Endothelial cell (in vitro differentiated cells): ENCODE measurements at places on chromosomes 13 and 19.

DNA sequence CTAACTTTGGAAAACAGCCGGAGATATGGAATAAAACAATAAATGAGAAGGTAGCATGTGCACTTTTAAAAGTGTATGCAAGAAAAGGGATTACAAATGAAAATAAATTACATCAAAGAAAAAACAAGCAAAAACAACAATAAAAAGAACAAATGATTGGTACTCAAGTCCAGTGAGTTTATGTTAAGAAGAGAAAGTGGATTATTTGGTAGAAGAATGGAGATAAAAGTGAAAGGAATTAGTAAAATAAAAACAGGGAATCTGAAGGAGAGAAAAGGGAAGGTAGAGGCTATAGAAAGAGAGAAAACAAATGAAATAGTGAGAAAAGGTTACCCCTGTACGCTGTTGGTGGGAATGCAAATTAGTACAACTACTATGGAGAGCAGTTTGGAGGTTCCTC, 28.6 kb upstream of the KLF12 start:
- DNase-seq = no peak

- no peak for DNase-seq
These were observed 1193.6 kb downstream of the UQCRFS1 start for GRCh38 chr19:28019371-28019770.

DNA sequence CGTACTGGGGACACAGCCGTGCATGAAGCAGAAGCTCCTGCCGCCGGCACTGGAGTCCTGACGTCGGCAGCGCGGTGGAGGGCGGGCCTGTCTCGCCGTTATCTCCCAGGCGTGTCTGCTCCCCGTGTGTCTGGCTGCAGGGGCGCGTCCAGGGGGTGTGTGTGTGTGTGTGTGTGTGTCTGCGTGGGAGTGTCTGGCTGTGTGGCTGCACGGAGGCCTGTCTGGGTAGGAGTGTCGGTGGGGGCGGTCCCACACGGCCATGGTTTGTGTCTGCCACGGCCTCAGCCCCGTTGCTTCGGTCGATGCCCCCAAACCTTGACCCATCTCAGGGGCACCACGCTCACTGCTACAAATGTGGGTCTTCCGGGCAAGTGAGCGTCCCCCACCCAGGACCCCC, 18.3 kb downstream of the ARID3A start:
- no peak for DNase-seq

DNA sequence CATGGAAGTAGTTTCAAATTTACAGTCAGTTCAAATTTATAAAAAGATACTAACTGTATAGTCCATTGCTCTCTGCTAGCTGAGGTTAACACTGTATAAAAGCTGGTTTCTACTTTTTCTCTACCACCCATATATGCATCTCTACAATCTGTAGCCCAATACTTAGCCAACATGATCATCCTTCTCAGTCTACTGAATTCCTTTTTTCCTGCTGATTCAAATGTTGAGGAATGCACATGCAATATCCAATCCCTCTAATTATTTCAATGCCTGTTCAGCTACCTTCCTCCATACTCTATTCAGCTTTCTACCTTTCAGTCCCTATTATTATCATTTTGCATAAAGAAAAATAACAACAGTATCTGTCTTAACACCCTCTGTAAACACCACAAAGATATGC, 15.6 kb downstream of the KPNA3 start:
- DNase-seq = no peak

- no peak for DNase-seq
These were observed 125.5 kb downstream of the POSTN start for GRCh38 chr13:37473035-37473434.

DNA sequence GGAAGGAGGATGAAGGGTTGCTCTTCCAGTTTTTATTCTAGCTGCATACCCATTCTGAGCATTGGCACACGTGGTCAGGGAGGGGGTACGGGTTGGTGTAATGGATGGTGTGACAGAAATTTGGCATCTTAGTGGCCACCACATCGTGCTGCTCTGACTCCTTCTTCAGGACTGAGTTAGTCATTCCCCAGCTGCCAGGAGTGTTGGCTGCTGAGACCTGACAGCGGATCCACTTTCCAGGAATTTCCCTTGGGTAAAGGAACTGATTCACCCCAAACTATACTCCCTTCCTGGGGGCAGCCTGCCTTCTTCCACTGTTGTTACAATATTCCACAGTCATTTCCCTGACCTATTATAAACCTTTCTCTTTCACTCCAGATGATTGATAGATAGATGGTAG, 595.5 kb upstream of the KLHL1 start:
- DNase-seq = no peak

DNA sequence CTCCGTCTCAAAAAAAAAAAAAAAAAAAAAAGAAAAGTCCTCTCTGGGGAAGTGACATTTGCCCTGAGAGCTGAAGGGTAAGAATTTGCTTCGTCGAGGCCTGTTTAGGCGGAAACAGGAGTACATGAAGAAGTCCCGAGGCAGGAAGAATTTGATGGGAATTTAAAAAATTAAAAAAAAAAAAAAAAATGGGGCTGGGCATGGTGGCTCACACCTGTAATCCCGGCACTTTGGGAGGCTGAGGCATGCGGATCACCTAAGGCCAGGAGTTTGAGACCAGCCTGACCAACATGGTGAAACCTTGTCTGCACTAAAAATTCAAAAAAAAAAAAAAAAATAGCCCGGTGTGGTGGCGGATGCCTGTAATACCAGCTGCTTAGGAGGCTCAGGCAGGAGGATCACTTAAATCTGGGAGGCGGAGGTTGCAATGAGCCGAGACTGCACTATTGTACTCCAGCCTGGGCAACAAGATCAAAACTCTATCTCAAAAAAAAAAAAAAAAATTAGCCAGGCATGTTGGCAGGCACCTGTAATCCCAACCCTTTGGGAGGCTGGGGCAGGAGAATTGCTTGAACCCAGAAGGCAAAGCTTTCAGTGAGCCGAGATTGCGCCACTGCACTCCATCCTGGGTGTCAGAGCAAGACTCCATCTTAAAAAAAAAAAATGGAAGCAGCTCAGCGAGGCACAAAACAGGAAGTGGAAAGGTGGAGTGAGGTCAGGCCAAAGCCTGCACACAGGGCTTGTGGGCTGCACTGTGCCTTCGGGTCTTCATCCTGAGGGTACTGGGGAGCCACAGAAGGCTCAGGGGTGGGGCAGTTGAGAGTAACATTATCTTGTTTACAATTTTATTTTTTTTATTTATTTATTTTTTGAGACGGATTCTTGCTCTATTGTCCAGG, 4.9 kb downstream of the BAX start:
- no peak for DNase-seq

- DNase-seq = peak; percentile 32
These were observed 347.2 kb downstream of the ZNF536 start for GRCh38 chr19:30719189-30719998.

GRCh38 chr19:13825489-13826441, 30.5 kb downstream of the ZSWIM4 start:
- no peak for DNase-seq

DNA sequence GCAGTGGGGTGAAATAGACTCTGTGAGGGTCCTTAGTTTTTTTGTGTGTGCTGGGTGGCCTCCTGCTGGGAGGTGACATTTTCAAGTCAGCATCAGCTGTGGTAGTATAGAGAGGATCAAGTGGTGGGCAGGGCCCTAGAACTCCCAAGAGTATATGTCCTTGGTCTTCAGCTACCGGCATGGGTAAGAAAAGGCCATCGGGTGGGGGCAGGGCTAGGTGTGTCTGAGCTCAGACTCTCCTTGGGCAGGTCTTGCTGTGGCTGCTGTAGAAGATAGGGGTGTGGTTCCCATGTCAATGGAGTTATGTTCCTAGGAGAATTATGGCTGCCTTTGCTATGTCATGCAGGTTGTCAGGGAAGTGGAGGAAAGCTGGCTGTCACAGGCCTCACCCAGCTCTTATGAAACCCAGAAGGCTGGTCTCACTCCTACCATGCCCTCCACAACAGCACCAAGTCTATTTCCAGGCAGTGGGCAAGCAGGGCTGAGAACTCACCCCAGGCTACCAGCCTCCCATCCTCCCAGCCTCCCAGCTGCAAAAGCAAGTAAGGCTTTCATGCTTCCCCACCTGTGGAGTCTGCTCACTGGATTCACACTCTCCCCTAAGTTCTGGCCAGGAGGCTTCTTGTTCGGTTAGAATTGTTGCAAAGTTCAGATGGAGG, 130.6 kb upstream of the SOX1 start:
- no peak for DNase-seq

- no peak for DNase-seq
These were observed 1750.7 kb upstream of the PCDH20 start for GRCh38 chr13:63166345-63166744.

DNA sequence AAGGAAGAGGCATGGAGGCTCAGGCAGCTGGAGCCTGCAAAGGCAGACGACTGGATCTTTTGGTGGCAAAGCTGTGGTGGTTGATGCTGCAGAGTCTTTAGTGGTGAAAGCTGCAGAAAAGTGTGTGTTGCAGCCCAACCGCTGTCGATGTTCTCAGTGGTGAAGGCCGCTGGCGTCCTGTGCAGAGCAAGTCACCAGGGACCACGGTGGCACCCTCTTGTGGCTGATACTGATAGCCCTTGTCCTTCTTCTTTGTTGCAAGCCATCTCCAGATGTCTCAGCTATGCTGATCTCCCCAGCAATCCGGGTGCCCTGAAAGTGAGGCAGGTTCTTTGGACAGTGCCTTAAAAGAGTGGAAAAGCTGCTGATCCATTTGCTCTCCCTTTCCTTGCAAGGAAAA, 610.9 kb upstream of the PCDH9 start:
- DNase-seq = no peak

DNA sequence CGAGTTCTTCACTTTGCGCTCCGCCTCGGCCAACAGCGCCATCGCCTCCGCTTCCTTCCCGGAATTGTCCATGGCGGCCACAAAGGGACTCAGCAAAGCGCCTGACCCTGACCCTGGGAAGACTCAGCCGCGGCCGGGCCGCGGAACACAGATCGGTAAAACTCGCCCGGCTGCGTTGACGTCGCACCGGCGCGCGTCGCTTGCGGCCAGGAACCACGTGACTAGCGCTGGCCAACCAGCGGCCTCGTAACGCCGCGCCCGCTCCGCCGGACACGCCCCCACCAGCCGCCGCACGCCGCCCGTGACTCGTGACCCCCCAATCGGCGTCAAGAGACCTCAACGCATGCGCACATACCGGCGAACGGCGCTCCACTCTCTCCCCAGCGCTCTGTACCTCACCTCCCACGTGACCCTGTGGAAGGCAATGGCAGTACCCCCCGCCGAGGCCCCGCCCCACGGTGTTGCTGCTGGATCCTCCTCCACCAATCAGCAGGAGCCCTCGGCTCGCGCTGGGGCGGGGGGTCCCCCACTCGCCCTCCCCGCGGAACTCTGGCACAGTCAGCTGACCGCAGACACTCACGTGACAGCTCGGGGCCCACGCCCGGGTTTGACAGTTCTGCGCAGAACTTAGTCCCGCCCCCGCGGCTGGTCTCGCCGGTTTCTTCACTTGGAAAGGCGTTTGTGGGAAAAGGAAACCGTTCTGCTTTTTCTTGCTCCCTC, at the start of gene NAPA:
TSS of gene NAPA (minus strand) at position 195 of the 720 bp plus-strand sequence. CDS start at position 72, 123 bp downstream.
- DNase-seq = peak; percentile 100

DNA sequence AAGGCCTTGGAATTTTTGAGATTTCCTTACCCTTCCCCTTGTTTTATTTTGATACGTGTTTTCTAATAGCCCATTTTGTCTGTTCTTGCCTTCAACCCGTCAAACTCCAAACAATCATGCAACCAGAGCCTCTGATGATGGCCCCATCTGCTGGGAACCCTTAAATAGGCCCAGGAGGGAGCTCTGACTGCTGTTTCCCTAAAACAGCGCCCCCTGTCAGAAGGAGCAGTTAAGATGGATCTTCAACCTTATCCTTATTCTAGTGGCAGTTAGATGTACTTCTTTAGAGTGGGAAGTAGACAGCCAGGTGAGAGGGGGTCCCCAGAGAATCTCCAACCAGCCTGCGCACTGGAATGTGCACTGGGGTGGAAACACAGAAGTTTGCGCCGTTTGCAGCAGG, 1031.0 kb upstream of the PCDH9 start:
- no peak for DNase-seq

GRCh38 chr13:75321084-75321483, 160.9 kb downstream of the TBC1D4 start:
- no peak for DNase-seq

- DNase-seq = no peak
These were observed 141.0 kb downstream of the RFC3 start for GRCh38 chr13:33958964-33959363.

- peak; percentile 37 for DNase-seq
These were observed 1.6 kb downstream of the DACT3 start for GRCh38 chr19:46659151-46660007.

- DNase-seq = no peak
These were observed 19.2 kb upstream of the LATS2 start for GRCh38 chr13:21080593-21080891.

DNA sequence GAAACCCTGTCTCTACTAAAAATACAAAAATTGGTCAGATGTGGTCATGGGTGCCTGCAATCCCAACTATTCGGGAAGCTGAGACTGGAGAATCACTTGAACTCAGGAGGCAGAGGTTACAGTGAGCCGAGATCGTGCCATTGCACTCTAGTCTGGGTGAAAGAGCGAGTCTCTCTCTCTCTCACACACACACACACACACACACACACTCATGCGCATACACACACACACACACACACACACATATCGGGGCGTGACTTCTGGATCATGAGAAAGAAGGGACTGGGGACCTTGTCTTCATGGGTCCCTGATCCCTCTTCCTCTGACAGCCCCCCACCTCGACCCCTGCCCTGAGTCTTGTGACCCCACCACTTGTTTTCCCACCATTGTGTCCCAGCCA, 11.8 kb upstream of the SDHAF1 start:
- DNase-seq = no peak

- DNase-seq = no peak
These were observed 48.9 kb downstream of the MYH14 start for GRCh38 chr19:50252111-50252886.

GRCh38 chr13:85538957-85539356, 260.3 kb downstream of the SLITRK6 start:
- DNase-seq = no peak

GRCh38 chr13:110640591-110641029, 25.3 kb downstream of the NAXD start:
- DNase-seq = no peak

- DNase-seq = no peak
These were observed 18.7 kb upstream of the CRYL1 start for GRCh38 chr13:20544201-20544923.

DNA sequence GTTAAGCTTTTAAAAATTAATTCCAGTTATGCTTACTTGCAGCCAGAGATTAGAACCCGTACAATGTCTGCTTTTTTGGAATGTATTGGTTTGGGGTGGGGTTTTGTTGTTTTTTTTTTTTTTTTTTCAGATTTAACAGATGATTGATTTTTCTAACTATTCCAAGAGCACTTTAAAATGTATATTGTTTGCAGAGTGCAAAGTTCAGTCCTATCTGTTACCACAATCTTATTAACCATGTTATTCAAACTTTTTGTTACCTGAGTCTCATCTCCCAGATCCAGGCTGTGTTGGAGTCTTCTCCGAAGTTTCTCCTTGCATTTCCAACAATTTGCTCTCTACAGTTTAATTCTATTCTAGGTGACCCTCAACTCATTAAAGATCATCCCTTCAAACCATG, 91.3 kb downstream of the INSR start:
- DNase-seq = no peak

GRCh38 chr13:37481885-37482227, 116.7 kb downstream of the POSTN start:
- DNase-seq = no peak

- DNase-seq = peak; percentile 61
These were observed 20.0 kb upstream of the ZDHHC20 start for GRCh38 chr13:21478881-21479808.
